ENCODE measurements at places on chromosomes 7 and 10.

- no peak for DNase-seq
These were observed 462.5 kb upstream of the PFKP start for GRCh38 chr10:2604891-2605290.

DNA sequence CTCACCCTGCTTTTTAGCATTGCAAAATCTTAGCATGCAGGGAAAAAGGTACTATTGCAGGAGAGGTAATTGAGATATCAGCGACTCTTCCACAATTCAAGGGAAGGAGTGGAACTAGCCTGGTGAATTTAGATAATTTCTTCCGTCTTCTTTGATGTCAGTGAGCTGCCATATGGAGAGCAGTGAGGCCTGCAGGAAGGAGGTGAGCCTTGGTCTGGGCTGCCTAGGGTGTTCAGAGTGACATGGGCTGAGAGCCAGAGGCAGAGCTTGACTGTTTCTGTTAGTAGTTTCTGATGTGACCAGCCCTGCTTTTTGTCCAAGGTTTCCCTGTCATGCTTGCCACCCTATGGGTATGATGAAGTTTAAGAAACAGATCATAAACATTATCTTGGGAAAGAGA is 28.6 kb downstream of the KAT6B start:
- no peak for DNase-seq

GRCh38 chr7:30459591-30460245 is 18.9 kb downstream of the NOD1 start:
- DNase-seq = no peak

- DNase-seq = no peak
These were observed 61.6 kb downstream of the PRSS58 start for GRCh38 chr7:142196066-142196840.

DNA sequence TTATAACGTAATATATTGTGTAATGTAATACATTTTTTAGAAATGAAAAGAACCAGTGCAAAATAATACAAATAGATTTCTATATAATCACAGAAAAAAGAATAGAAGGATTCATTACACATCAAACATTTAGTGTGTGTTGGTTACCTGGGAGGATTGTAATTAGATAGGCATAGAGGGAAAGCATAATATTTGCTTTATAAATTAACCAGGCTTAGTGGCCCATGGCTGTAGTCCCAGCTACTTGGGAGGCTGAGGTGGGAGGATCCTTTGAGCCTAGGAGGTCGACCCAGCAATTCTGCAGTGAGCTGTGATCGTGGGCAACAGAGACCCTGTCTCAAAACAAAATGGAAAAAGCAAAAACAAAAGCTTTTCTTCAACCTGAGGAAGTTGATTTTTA is 5.0 kb upstream of the CNOT4 start:
- no peak for DNase-seq

- no peak for DNase-seq
These were observed 198.2 kb upstream of the GNAI1 start for GRCh38 chr7:79936281-79936983.

DNA sequence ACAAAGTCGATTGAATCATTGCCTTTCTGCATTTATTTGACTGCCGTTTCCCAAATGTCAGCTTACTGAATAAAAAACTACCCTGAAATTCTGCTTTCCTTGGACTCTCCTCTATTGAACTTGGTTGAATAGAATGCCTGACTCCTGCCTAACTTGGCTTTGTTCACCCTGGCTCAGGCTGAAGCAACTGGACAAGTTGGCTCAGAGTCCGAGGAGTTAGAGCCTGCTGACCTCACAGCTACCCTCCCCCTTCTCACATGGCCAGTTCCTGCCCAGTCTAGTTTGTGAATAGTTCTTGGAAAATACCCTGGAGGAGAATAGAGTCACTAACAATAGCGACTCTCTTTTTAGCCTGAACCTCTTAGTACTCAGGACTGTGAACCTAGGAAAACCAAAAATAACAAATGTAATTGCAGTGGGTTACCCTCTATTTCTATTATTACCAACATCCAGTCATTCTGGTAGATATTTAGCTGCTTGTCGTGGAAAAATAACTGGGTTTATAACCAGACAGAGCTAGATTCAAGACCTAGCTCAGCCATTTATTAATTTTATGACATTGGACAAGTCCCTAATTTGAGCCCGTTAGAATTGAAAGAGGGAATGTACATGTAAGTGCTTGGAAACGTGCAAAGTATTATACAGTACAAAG is 17.3 kb upstream of the NRBF2 start:
- DNase-seq = no peak

- no peak for DNase-seq
These were observed 6.8 kb upstream of the UBN2 start for GRCh38 chr7:139224219-139224618.

- no peak for DNase-seq
These were observed 424 bp downstream of the EGFR start for GRCh38 chr7:55019191-55019690.

DNA sequence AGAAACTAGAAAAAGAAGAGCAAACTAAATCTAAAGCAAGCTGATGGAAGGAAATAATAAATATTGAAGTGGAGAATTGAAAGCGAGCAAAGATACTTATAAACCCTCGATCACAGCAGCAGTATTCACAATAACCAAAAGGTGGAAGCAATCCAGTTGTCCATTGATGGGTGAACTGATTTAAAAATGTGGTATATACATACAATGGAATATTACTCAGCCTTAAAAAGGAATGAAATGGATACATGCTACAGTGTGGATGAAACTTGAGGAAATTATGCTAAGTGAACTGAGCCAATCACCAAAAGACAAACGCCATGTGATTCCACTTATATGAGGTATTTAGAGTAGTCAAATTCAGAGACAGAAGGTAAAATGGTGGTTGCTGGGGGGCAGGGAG is 17.5 kb downstream of the ZCCHC24 start:
- DNase-seq = no peak

- DNase-seq = no peak
These were observed 2.7 kb upstream of the FEZF1 start for GRCh38 chr7:122307228-122307621.

- DNase-seq = no peak
These were observed 1.5 kb downstream of the USP54 start for GRCh38 chr10:73589563-73590126.

GRCh38 chr10:57785546-57785945 is 482.1 kb downstream of the IPMK start:
- no peak for DNase-seq

DNA sequence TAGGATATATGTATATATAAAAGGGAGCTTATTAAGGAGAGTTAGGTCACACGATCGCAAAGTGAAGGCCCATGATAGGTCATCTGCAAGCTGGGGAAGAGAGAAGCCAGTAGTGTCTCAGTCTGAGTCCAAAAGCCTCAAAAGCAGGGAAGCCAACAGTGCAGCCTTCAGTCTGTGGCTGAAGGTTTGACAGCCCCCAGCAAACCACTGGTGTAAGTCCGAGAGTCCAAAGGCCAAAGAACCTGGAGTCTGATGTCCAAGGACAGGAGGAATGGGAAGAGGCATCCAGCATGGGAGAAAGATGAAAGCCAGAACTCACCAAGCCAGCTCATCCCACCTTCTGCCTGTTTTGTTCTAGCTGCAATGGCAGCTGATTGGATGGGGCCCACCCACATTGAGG is 88.9 kb upstream of the TBX20 start:
- no peak for DNase-seq

- DNase-seq = no peak
These were observed 22.0 kb downstream of the SLC16A9 start for GRCh38 chr10:59687657-59688056.

DNA sequence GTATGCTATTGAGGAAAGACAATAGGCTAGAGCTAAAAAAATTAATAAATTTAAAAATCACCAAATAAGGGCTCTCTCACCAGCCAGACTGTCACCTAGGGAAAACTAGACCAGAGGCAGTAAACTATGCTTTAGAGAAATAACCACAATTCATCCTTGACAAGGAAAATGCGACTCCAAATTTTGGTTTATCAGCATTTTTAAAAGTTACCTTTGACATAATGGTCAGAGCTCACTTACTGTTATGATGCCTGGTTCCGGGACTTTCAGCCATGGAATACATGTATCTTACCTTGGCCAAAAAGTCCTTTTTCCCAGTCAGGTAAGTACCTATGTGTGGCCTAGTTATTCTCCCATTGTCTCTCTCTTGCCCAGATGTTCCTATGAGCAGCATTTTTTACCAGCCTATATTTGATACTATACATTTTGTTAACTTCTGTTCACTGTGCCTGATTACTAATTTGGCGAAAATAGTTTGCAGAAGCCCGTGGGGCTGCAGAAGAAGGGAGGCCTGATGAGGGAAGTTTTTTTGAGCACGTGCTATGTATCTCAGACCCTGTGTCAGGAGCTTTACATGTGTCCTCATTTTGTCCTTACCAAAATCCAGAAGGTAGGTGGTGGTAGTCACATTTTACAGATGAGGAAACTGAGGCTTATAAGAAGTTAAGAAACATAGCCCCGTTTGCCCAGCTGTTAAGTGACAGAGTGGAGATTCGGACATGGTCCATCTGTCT is 149.7 kb downstream of the CELF2 start:
- no peak for DNase-seq

- no peak for DNase-seq
These were observed 262.3 kb downstream of the SORCS3 start for GRCh38 chr10:104903433-104903832.

DNA sequence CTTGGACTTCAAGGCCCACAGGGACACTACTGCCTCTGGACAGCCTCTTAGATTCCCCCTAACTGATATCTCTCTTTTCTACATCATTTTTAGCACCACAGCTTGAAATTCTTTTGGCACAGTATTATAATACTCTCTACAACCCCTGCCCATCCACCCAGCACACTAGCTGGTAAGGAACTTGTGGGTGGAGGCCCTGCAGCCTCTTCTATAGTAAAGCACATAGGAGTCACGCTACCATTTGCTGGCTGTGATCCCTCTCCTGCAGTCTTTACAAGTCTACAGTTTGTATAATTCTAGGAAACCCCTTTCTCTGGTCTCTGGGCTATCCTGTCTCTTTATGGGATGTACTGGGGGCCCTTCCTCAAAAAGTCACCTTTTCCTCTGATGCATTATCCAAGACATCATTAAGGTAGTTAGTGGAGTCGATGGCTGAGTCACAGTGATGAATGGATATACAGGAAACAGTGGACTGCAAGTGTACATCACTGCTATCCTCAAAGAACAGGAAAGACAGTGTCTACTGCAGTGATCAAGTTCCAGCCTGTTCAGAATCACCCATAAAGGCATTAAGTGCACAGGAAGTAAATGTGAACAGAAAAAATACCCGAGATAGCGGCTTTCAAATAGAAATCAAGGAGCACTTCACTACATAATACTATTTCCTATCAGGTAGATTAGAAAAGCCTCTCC is 54.4 kb downstream of the STK17A start:
- DNase-seq = no peak

DNA sequence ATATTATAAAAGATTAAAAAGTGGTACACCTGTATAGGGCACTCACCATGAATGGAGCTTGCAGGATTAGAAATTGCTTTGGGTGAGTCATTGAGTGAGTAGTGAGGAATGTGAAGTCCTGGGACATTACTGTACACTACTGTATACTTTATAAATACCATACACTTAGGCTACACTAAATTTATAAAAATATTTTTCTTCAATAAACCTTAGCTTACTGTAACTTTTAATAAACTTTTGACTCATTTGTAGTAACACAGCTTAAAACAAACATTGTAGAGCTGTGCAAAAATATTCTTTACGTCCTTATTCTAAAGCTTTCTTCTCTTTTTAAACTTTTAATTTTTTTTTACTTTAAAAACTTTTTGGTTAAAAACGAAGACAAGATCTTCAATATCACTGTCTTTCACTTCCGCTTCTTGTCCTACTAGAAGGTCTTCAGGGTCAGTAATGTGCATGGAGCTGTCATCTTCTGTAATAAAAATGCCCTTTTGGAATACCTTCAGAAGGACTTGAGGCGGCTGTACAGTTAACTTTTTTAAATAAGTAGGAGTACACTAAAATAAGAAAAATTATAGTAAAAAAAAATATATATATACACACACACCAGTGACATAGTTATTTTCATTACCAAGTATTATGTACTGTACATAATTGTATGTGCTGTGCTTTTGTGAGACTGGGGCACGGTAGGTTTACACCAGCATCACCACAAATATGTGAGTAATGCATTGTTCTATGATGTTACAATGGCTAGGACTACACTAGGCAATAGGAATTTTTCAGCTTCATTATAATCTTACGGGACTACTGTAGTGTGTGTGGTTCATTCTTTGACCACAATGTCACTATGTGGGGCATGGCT is 3.5 kb downstream of the STK31 start:
- DNase-seq = no peak

- DNase-seq = no peak
These were observed 187.9 kb downstream of the PLXDC2 start for GRCh38 chr10:20004087-20004523.

- no peak for DNase-seq
These were observed 6.4 kb downstream of the TMEM248 start for GRCh38 chr7:66927348-66927948.
